ENCODE measurements at places on chromosomes 2 and 18.

DNA sequence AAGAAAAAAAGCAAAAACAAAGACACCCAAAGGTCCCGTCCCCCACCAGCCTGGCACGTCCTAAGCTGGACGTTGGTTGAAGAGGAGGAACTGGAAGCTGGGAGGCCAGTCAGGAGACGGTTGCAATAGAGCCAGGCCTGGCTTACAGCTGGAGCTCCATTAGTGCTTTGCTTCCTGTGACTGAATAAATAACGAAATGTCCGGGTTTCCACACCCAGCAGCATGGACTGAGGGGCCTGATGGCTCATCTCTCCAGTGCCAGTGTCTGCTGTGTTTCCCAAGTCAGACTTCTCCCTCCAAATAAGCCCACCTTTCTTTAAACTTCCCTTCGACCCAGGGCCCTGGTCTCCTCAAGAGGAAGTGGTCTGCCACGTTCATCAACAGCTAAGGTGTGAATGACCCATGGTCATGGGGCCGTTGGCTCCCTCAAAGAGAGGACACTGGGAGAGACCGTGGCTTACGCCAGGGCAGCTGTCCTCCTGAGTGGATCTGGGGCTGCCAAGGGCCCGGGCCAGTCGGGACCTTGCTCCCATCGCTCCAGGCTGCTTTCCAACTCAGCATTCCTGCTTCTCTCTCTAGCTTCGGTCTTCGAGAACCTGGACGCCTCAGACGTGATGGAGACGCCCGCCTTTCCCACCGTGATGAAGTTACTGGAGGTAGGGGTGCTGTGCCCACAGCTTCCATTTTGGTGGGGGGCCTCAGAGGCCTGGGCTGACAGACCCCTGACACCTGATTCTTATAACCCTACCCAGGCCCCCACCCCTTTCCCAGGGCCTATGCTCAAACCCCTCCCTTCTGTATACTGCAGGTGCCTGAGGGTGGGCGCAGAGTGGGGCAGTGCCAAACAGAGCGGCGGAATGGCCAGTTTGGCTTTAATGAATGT, 44.9 kb downstream of the MYO7B start:
- DNase-seq, result no peak

DNA sequence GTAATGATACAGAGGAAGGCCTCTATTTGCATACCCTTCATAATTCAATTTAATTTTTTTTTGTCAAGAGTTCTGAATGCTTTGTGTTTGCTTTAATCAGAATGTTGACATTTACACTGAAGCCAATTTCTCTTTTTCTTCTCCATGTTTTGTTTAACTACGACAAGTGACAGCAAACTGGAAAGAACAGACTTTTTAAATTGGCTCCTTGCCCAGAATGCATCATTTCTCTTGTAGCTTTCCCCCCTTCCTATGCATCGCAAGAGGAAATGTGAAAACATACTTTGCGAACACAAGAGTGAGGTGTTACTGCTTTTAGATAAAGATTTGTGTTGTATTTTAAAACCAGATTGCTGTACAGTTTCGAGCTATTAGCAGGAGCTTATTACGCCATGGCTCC, 955.2 kb upstream of the CELF4 start:
- DNase-seq, result no peak

- DNase-seq, result no peak
Observed at GRCh38 chr2:85796341-85797262, 42.8 kb downstream of the ATOH8 start.

DNA sequence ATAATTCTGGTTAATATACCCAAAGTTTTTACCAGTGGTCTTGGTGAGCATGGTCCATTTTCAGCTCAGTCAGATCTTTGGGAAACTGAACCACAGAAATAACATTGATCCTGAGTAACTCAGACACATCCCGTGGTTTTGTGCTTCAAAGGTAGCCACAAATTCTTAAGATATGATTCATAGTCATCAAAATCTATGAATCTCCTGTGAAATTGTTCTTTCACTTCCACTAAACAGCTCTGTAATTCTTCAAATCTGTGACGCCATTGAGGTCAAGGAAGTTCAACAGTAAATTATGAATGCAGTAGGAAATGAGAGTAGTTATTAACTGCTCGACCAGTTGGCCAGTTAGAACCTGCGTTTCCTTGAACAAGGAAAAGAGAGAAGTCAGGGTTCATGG, 147.3 kb downstream of the IRS1 start:
- no peak for DNase-seq

GRCh38 chr2:677056-677958, at the start of gene TMEM18:
TMEM18 (minus strand) TSS chr2:677406; CDS start chr2:677345, 61 bp downstream.
- peak; percentile 76 for DNase-seq

DNA sequence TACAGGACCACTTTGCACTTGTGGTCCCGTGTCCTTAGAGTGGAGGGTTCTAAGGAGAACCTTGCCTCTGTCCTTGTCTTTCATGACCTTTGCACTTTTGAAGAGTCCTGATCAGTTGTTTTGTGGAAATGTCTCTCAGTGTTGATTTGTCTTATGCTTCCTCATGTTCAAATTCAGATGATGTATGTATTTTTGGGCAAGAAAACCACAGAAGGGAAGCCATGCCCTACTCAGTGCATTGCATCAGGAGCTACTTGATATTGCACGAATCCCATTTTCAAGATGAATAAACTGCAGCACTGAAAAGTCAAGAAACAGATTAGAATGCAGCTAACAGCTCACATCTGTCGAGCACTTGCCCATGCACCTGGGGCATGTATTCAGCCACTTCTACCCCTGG, 152.2 kb downstream of the INHBB start:
- no peak for DNase-seq

DNA sequence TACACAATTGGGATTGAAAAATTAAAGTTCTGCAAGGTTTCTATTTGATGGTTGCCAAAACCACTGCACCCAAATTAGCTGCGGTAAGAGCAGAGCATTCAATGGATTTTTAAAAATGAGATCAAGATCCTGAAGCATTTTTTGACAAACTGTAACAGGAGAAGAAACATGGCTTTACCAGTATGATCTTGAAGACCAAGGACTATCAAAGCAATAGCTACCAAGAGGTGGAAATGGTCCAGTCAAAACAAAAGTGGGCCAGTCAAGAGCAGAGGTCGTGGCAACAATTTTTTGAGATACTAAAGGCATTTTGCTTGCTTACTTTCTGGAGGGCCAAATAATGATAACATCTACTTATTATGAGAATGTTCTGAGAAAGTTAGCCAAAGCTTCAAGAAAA, 186.8 kb downstream of the RDH14 start:
- DNase-seq, result no peak

GRCh38 chr2:105737980-105738657, 6.6 kb upstream of the NCK2 start:
- DNase-seq, result no peak

DNA sequence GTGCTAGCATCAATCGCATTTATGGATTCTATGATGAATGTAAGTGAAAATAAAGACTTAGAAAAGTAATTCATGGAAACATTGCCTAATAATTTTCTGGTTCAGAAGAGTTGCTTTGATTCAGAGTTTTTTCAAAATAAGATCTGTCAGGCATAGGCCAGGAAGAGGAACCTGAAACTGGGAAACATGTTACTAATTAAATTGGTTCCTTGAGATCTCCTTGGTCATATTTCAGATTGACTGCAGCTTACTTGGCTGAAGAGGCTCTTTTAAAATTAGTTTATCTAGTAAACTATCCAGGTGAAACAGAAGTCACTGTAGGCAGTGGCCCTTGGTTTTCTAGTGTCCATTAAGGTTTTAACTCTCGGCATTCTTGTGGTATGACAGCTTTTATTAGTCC, 27.4 kb downstream of the PPP1CB start:
- DNase-seq, result no peak

DNA sequence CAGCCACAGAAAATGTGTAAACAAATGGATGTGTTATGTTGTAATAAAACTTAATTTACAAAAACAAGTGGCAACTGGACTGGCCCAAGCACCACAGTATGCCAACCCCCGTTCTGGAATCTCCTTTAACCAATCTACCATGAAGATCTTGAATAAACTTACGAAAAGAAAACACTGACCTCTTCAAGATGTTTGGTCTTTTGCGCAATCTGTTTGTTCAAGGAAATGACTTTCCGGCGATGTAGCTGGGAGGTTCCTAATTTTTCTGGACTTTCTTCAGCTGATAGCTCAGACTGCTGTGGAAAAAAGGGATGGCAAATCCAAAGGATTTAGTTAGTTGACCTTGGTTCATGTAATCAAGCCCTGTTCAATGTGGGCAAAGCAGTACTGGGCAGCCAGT, 55.7 kb downstream of the CCDC93 start:
- DNase-seq, result no peak

- no peak for DNase-seq
Observed at GRCh38 chr2:29361231-29361630, 246.0 kb downstream of the CLIP4 start.

GRCh38 chr2:160271171-160272086, 71.4 kb upstream of the ITGB6 start:
- no peak for DNase-seq

- DNase-seq, result no peak
Observed at GRCh38 chr2:101729521-101730190, 32.1 kb downstream of the MAP4K4 start.

DNA sequence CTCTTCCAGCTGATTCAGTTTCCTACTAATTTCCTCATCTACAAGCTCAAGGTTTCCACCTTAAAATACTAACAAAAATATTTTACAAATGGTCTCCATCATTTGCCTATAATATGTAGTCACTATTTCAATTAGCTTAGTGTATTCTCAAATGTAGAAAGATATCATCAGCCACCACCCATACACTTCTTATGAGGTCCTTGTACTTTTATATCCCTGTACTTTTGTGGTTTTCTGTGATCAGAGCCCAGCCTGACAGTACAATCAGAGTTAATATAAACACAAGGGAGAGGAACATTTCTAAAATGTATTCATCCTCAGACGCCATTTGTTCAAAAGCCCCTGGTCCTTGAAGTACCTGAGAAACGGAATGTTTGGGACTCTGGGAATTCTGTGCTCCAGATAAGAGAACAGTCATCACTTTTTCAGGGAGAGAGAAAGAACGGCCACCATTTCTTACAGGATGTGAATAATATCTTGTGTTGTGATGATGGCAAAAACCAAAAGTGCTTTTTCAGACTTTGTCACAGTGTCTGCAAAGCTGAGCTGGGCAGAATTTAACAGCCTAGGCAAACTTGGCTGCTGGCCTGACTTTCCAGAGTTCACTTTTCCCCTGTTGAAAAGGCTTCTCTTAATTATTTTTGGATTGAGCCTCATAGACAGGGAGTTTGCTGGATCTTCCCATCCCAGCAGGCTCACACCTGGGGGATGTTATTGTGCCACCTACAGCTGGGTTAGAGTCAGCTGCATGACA, 361.7 kb upstream of the ACVR2A start:
- no peak for DNase-seq

DNA sequence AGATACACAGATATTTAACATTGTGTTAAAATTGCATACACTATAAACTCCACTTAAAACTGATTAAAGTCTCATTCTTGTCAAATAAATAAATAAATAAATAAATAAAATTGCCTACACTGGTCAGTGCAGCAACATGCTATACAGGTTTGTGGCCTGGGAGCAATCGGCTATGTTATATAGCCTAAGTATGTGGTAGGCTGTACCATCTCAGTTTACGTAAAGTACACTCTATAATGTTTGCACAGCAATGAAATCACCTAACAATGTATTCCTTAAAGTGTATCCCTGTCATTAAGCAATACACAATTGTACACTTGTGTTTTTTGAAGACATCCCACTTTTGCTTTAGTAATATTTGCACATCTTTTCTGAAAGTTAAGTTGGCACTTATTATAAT, 337.7 kb upstream of the SETBP1 start:
- no peak for DNase-seq

GRCh38 chr18:70822691-70823090, 533.8 kb downstream of the SOCS6 start:
- no peak for DNase-seq

DNA sequence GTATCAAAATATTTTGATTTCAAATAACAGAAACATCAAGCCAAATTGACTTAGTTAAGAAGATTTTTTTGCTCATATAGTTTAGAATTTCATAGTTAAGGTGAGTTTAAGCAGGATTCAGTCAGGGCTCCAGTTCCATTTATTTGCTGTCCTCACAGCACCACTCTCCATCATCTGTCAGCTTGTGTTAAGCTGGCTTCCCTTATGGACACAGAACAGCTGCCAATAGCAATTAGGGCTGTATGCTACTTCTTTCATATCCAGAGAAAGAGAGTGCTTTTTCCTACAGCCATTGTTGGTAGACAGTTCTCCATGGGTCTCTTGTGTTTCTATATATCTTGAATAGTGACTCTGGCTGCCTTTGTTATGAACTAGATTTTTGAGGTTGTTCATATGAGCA, 95.4 kb upstream of the CYP20A1 start:
- DNase-seq, result no peak

DNA sequence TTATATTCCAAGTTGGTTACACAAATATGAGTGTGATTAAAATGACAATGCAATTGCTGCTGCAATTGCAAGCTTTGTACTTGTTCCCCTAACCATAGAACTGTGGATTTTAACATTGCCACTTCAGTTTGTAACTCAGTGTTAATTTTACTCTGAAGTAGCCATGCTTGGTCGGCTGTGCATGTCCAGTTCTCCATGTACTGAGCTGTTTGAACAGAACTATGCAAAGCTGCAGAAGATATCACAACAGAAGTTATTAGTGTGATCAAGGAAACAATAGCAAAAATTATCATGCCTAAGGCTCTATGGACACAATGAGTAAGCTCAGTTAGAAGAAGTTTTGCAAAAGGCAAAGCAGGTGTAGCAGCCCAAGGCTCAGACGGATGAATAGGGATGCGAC, 45.3 kb downstream of the CXCR4 start:
- DNase-seq, result no peak

- DNase-seq, result no peak
Observed at GRCh38 chr2:224141304-224141703, 102.2 kb upstream of the SERPINE2 start.

DNA sequence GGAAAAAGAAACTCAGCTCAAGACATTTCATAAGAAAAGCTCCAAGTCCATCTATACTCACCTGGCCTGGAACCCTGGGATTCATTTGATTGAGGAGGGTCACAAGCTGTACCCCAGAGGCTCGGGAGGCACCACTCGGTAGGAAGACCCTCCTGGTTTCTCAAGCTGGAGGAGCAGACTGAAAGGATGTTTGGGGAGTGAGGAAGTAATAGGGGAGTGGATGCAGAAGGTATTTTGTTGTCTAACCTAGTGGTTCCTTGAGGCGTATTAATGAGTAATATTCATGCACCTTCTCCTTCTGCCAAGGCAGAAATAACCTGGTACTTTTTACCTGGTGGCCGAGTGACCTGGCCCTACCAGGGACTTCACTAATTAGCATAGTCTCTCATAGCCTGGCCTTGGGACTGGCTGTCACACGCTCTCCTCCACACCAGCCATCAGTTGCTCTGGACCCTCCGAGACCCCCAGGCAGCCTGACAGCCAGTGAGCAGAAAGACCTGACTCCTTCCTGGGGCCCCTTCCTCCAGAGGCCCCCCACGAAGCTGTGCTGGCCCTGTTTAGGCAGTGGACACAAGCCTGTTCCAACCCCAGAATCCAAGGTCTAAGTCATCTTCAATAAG, 161.4 kb downstream of the BCL2 start:
- DNase-seq, result no peak

DNA sequence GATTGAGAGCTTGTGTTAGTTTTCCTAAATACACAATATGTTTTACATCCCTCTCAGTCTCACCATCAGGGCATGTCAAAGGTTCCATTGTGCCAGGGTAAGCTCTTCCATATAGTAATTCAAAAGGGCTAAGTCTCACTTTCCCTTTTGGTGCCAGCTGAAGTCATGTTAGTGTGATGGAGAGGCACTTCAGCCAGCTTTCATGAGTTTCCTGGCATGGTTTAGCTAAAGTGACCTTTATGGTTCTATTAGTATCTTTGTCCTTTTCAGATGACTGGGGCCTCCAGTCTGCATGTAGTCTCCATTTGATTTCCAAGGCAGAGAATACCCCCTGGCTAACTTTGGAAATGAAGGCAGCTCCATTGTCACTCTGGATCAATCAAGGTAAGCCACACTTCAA, 27.2 kb downstream of the NAT8 start:
- no peak for DNase-seq
